Neuronal stem cell (in vitro differentiated cells): ENCODE measurements at places on chromosomes 7 and 10.
A peak's percentile ranks its signal among the peaks of the same experiment; 100 is the strongest.

- DNase-seq, result no peak
- H3K4me1 ChIP-seq, result peaks cover 4% of the 10 kb centered on the region
- no peak overlapping the region for H3K4me3 ChIP-seq
- no peak overlapping the region for H3K27ac ChIP-seq
- no peaks in the 10 kb centered on the region for H3K36me3 ChIP-seq
- peaks cover 5% of the 10 kb centered on the region for H3K27me3 ChIP-seq
These were observed 71.9 kb downstream of the C10orf105 start for GRCh38 chr10:71647526-71648253.

DNA sequence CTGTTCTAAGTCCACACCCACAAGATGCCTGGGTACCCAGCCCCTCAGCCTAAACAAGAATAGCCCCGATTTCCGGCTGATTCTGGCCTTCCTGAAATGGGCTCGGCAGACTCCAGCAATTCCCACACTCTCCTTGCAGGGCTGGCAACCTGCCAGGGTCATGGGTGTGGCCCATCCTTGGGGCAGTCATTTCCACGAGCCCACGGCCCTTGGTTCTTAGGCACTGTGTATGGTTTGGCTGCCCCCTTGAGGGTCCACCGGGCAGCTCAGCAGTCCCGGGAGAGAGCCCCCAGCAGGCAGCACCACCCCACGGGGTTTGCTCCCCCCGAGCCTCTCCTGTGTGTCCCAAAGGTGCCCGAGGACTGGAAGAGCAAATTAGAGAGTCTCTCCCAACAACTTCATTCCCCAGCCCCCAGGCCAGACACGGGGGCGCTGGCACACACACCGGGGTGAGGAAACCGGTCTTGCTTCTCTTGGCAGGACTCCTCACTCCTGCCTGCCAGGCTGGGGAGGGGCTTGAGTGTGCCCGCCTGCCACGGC lies 142.2 kb downstream of the EMX2 start:
- H3K4me3 ChIP-seq, result no peak overlapping the region
- no peaks in the 10 kb centered on the region for H3K4me1 ChIP-seq
- DNase-seq, result no peak
- no peak overlapping the region for H3K27ac ChIP-seq

DNA sequence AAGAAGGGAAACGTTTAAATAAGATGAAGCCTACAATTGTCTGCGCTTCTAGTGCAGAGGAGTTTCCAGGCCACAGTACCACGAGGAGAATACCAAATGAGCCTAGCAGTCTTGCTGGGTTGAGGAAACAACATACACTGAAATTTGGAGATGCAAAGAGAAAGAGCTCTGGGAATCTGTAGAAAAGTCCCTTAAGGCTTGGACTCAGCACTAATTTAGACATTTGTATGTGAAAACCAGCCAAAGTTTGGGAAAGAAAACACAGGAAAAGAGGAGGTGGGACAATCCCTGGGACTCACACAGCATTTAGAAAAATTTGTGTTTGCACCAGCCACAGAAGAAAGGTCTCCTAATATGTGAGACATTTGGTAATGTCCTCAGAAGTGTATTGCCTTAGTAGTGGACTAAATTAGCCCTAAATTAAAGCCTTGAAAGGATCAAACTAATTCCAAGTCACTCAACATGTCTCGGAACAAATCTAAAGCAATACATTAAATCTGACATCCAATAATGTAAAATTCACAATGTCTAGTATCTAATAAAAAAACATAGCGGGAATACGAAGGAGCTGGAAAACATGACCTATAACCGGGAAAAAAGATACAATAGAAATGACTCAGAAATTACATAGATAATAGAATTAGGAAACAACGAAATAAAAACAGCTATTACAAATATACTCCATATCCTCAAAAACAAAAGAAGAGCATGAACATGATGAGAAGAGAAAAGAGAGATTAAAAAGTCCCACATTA lies 187.1 kb upstream of the NAMPT start:
- no peaks in the 10 kb centered on the region for H3K27me3 ChIP-seq
- no peaks in the 10 kb centered on the region for H3K4me1 ChIP-seq
- no peak for DNase-seq
- no peak overlapping the region for H3K27ac ChIP-seq
- no peak overlapping the region for H3K4me3 ChIP-seq
- no peaks in the 10 kb centered on the region for H3K36me3 ChIP-seq

DNA sequence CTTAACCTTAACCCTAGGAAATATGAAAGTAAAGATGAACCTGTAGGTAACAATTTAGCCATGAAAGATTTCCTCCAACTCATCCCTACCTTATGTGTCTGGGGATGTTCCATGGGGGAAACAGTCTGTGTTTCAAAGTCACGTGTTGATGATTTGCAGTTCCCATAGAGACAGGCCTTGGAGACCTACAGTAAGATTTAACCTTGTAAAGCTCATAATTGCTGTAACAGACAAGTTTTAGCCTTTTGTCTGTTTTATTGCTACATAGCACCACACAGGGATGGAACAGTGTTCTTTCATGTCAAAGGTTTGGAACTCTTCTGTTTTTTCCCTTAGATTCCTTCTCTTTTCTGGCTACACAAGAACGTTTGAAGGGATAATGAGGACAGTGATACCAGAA lies 35.2 kb upstream of the ITGA8 start:
- DNase-seq, result no peak
- no peaks in the 10 kb centered on the region for H3K27me3 ChIP-seq
- H3K36me3 ChIP-seq, result no peaks in the 10 kb centered on the region
- H3K4me3 ChIP-seq, result no peak overlapping the region

DNA sequence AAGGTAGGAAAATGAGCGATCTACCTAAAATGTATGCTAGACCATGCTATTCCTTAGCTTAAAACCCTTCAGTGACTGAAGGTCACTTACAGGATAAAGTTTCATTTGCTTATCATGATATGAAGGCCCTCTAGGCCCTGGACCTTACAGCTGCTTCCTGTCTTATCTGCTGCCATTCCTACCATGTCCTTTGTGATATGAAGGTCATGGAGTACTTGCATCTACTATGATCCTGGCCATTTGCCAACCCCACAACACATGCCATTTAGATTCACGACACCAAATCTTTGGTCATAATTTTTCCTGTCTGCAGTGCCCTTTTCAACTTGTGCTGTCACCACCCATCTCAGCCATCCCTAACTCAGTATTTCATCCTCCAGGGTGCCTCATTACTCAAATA lies 181.8 kb upstream of the MDFIC start:
- no peak overlapping the region for H3K27ac ChIP-seq
- no peaks in the 10 kb centered on the region for H3K36me3 ChIP-seq
- no peaks in the 10 kb centered on the region for H3K27me3 ChIP-seq
- H3K4me3 ChIP-seq, result no peak overlapping the region
- DNase-seq, result no peak

- H3K36me3 ChIP-seq, result no peaks in the 10 kb centered on the region
- no peak for DNase-seq
- no peak overlapping the region for H3K27ac ChIP-seq
- no peaks in the 10 kb centered on the region for H3K4me1 ChIP-seq
- H3K27me3 ChIP-seq, result no peaks in the 10 kb centered on the region
These were observed 7.9 kb downstream of the CPED1 start for GRCh38 chr7:120996333-120996987.

DNA sequence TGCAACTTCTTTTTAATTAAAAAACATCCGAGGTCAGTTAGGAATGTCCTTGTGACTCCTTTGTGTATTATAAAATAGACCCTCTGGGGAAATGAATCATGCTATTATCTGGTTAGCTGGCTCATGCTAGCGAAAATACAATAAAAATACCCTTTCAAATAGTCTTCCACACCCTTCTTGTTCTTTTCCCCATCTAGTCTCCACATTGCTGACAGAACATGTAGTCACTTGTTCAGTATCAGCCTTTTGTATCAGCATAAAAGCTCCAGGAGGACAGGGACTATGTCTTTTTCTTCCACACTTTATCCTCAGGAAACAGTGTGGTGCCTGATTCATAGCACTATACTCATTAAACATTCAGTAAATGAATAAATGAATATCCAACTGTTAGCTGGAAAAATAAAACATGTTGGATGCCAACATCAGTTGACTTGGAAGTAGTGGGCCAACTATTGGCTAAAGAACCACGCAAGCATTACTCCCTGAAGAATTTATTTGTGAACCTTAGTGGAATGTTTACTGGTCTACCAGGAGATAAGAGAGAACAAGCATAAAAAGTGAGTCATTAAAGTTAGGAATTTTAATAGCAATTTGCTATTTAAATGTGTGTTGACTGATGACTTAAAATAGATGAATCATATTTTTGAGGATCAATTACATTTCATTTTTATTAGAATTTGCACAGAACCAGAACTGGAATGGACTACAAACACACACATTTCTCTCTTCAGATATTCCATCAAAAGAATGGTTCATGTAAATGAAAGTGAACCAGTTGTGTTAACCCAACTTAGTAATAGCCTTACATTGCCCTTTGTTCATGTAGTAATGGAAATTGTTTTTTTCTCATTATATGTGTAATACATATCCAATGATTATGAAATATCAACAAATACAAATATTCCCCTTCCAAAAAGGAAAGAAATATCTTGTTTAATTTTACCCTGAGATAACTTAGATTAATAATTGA lies 129.6 kb downstream of the DKK1 start:
- no peak overlapping the region for H3K27ac ChIP-seq
- no peak for DNase-seq
- H3K4me1 ChIP-seq, result no peaks in the 10 kb centered on the region

DNA sequence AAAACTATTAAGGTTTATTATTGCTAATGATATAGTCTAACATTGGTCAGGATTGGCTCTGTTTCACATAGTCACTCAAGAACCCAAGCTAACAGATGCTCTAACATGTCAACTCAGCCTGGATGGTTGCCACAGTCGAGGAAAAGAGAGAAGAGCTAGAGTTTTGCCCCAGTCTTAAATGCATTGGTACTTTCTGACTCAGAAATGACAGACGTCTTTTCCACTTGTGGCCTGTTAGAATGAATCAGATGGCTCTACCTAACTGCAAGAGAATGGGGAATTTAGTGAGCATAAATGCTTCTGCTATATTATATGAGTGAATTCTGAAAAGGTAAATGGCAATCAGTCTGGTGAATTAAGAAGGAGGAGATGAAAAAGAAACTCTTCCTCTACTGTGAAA lies 13.9 kb downstream of the HECTD2 start:
- H3K4me1 ChIP-seq, result no peaks in the 10 kb centered on the region
- no peaks in the 10 kb centered on the region for H3K36me3 ChIP-seq
- H3K4me3 ChIP-seq, result no peak overlapping the region
- no peaks in the 10 kb centered on the region for H3K27me3 ChIP-seq
- H3K27ac ChIP-seq, result no peak overlapping the region
- DNase-seq, result no peak

DNA sequence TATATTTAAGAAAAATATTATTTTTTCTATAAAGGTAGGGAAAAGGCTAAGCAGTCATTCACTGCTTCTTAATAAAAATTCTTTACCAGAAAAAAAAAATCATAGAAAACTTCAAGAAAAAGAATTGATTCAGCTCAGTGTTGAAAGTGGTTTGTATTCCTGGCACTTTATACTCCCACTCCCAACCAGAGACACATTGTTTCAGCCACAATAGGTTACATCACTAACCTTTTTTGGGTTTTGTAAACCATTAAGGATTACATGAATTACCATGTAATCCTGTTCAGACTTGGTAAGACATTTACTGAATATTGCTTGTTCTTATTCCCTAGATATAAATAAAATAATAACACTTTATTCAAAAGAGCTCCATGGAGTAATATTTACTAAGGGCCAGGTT lies 46.6 kb downstream of the MINPP1 start:
- H3K4me3 ChIP-seq, result no peak overlapping the region
- H3K27me3 ChIP-seq, result no peaks in the 10 kb centered on the region
- H3K36me3 ChIP-seq, result peaks cover 1% of the 10 kb centered on the region
- H3K4me1 ChIP-seq, result peaks cover 11% of the 10 kb centered on the region
- H3K27ac ChIP-seq, result no peak overlapping the region

DNA sequence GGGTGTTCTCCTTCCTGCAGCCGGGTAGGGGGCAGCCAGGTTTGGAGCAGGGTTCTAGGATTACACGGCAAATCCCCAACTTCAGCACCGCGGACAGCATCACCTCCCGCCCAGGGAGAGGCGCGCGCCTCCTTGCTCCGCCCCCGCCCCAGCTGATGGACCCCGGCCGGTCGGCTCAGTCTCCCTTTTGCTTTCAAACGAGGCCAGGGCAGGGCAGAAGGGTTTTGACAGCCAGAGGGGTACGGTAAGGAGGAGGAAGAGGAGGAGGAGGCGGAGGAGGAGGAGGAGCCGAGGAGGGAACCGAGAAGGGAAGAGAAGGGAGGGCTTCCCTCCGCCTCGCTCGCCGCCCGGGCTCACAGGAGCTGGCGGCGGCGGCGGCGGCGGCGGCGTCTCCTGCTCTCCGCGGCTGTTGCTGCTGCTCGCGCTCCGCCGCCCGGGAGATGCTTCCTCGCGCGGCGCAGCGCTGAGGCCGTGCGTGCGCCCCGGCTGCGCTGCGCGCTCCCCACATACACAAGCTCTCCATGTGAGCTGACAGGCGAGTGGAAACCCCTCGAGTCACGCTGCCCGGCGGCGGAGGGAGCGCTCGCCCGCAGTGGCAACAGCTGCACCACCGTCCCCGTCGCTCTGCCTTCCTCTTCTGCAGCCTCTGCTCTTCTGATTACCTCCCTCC lies 615 bp upstream of the CNTNAP2 start:
- no peaks in the 10 kb centered on the region for H3K36me3 ChIP-seq
- peak; percentile 92 for DNase-seq
- H3K4me1 ChIP-seq, result peaks cover 6% of the 10 kb centered on the region
- no peak overlapping the region for H3K27ac ChIP-seq
- H3K27me3 ChIP-seq, result peaks cover 12% of the 10 kb centered on the region
- H3K4me3 ChIP-seq, result peak overlapping the region; percentile 49

DNA sequence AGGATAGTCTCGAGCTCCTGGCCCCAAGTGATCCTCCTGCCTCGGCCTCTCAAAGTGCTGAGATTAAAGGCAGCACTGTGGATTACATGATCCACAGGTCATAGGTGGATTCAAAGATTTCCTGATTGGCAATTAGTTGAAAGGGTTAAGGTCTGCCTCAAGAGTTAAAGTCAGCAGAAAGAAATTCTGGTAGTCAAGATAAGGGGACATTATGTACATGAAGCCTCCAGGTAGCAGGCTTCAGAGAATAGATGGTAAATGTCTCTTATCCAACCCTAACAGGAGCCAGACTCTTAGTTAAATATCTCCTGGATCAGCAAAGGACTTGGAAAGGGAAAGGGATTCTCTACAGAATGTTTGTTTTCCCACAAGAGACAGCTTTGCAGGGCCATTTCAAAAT lies 93.7 kb downstream of the SKIDA1 start:
- H3K4me3 ChIP-seq, result no peak overlapping the region
- H3K27ac ChIP-seq, result no peak overlapping the region
- no peaks in the 10 kb centered on the region for H3K4me1 ChIP-seq
- DNase-seq, result no peak

GRCh38 chr7:142319970-142320369 lies 62.1 kb upstream of the PRSS58 start:
- H3K27ac ChIP-seq, result no peak overlapping the region
- no peaks in the 10 kb centered on the region for H3K36me3 ChIP-seq
- H3K4me3 ChIP-seq, result no peak overlapping the region
- H3K4me1 ChIP-seq, result peaks cover 5% of the 10 kb centered on the region

- no peak overlapping the region for H3K27ac ChIP-seq
- no peaks in the 10 kb centered on the region for H3K4me1 ChIP-seq
- no peaks in the 10 kb centered on the region for H3K36me3 ChIP-seq
- no peaks in the 10 kb centered on the region for H3K27me3 ChIP-seq
These were observed 101.4 kb downstream of the SEMA3E start for GRCh38 chr7:83547526-83547925.

GRCh38 chr10:62903828-62904227 lies 87.7 kb upstream of the EGR2 start:
- H3K4me3 ChIP-seq, result no peak overlapping the region
- H3K27ac ChIP-seq, result no peak overlapping the region
- no peak for DNase-seq
- H3K36me3 ChIP-seq, result no peaks in the 10 kb centered on the region

- DNase-seq, result no peak
- no peak overlapping the region for H3K27ac ChIP-seq
- H3K4me1 ChIP-seq, result peaks cover 3% of the 10 kb centered on the region
- no peaks in the 10 kb centered on the region for H3K27me3 ChIP-seq
- peaks cover 1% of the 10 kb centered on the region for H3K36me3 ChIP-seq
- no peak overlapping the region for H3K4me3 ChIP-seq
These were observed 13.9 kb downstream of the LMTK2 start for GRCh38 chr7:98120559-98120958.
